ENCODE measurements at places on chromosomes 5 and 9.

DNA sequence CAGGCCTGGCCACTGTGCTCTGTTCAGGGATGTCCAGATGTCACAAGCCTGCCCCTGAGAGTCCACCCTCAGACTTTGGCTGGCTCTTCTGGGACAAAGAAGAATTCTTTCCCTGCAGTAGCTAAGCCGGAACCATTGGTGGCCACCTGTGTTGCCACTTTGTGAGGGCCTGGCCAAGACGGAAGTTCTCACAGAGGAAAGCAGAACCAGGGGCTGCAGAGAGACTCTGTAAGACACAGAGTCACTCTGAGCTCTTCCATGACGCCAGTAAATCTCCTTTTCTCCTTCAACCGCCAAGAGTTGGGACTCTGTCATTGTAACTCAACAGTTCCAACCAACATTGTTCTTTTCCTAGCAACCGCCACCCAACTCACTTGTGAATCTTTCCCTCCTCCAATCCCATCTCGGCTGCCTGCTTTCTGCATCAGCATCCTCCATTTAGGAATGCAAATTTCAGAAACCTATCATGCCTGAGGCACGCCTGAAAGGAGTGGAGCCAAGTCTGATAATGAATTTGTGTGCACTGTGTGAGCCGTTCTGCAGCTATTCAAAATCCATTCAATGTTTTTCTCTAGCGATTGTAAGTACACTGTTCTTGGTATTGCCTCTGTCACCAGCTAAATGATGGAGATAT is 37.8 kb upstream of the ATP6V1G1 start:
- DNase-seq, result no peak

GRCh38 chr5:7882926-7883325 is 14.0 kb downstream of the MTRR start:
- no peak for DNase-seq

GRCh38 chr5:25285136-25285535 is 640.4 kb upstream of the CDH10 start:
- no peak for DNase-seq

GRCh38 chr5:149504677-149505076 is 46.6 kb downstream of the CSNK1A1 start:
- DNase-seq, result no peak

DNA sequence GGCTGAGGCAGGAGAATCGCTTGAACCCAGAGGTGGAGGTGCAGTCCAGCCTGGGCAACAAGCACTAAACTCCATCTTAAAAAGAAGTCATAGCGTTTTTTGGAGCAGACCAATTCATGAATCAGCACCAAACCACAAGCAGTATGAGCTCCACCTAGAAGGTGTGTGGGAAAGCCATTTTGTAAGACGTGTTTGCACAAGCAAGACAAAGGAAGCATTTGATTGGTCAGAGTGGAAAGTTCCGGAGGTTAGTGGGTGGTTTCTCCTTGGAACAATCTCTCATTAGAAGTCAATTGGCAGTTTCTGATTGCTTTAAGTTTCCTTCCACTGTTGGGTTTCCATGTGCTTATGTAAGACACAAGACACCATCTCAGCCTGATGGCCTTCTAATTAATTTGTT is 5.0 kb downstream of the SRD5A1 start:
- DNase-seq, result no peak

DNA sequence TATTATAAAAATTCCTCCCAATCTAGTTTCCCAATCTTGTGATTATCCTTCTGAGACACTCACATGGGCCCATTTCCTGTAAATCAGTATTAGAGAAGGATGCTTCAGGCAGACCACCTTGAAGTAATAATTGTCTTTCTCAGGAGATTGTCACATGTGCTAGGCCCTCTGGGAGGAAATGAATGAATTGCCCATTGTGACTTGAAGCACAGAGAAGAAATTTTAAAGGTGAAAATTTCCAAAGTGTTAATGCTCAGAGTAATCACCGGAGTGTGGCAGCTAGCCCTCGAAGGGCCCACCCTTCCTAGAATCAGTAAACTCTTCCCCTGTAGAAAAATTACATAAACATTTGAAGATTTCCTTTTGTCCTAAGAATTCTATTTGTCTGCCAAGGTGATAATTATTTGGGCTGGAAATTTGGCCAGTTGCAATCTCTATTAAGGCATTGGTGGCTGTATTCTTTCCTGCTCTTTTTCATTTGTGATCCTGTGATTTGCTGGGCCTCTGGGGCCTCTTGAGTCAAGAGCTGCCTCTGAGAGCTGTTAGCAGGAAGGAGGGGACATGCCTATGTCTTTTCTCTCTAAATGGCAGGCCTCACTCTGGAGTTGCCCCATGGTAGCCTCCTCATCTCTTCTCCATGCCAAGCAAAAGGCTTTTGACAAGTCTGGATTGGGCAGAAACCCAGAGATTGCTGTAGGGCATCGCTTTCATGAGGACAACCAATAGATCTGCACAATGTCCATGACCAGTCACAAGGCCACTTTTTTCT is 371.5 kb upstream of the ACTBL2 start:
- no peak for DNase-seq

- DNase-seq, result no peak
These were observed 2177.9 kb upstream of the C9orf72 start for GRCh38 chr9:29751226-29751625.

DNA sequence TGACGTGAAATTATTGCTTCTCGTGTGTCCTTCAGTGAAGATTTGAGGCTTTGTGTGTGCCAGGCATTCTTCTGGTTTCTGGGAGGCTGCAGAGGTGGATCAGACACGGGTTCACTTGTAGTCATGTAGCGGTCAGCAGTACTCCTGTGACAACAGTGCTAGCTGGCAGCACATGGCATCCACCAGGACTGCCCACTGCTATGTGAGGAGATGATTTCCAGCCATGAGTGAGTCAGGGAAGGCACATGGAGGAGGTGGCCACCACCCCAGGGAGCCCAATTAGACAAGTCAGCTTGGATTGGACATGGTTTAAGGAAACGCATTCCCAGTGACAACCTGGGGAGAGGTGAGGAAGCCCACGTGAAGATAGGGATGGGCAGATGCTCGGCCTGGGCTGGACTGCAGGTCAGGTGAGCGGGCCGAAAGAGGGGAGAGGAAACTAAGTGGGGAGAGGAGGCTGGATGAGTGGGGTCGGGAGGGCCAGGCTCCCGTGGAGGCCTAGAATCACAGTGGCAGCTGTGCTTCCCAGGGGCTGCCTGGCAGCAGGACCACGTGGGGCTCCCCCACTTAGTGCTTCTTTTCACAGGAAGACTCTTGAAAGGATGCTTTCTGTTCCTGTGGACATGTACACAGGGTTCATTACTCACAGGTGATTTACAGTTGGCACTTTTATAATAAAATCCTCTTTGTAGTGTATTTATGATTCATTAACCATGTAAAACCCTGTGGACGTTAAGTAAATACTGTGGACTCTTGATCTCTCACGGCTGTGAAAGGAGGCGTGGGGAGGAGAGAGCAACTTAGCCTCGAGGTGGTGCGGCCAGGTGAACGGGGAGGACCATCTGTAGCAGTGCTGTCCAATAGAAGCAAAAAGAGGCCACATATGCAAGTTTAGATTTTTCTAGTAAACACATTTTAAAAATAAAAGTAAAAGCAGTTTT is 80.0 kb upstream of the OTULINL start:
- no peak for DNase-seq

- DNase-seq, result no peak
These were observed 232.3 kb upstream of the ELL2 start for GRCh38 chr5:96193946-96194345.

GRCh38 chr5:141272906-141273305 is 27.7 kb downstream of the PCDHB15 start:
- DNase-seq, result no peak

GRCh38 chr9:126833710-126834345 is 26.6 kb upstream of the ZBTB34 start:
- no peak for DNase-seq

DNA sequence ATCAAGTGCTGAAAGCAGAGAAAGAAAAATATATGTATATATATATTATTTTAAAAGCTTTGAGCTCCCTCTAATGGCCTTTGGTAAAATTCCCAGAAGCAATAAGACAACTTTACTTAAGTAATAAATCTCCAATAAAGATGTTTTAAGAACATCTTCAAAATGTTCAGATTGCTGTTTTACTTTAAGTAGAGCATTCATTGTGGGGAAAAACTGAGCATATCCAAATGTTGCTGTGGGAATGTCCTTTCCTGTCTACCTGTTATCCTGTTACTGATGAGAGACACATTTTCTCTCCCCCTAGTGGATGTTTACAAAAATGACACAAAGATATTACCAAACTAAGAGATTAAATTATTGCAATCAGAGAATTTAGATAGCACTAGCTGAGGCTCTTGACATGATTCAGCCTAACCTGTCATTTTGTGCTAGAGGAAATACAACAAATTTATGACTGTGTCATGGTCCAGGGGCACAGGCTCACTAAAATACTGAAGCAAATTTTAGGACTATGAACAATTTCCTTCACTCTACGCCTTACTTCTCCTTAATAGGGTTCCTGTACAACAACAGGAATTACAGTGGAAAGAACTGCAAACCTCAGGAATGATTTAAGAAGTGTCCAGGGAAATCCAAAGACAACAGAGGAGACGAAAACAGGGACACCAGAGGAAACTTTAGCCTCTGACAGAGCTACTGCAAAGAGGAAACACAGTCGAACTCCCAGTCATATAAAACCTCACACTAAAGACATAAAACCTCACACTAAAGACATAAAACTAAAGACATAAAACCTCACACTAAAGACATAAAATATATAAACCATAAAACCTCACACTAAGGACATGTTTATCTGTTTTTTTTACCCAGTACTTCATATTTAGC is 24.3 kb upstream of the PRRC1 start:
- DNase-seq, result no peak

DNA sequence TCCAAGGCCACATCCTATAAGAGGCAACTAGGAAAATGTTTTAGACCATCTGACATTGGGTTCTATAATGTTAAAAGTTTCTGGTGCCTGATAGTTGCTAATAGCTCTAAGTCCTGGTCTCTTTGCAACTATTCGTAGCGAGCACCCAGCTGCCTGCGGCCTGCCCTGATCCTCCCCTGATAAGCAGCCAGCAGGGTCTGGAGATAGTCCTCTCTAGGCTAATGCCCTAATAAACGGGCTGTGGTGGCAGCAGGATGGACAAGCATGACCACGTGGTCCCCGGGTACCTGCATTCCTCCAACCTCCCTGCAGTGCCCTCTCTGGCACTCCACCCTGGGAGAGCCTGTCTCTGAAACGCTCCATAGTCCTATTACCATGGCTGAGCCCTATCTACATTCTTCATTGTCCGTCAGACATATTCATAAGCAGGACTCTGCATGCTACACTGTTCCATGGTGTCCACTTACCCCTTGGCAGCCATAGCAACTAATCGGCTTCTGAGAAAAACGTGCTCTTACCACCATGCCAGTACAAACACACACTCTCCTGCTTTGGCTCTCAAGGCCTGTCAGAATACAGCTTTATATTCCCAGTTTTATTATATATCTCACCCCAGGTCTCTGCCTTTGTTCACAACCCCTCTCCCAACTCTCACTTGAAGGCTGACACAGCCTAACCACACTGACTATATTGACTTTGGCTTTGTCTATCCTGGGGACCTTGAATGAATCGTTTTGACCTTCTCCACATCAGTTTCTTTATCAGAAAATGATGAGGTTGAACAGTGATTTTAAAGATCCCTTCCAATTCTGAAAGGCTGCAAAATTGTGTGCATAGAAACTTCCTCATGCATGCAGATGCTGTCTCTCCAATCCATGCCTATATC is 49.9 kb upstream of the DAPK1 start:
- DNase-seq, result no peak

DNA sequence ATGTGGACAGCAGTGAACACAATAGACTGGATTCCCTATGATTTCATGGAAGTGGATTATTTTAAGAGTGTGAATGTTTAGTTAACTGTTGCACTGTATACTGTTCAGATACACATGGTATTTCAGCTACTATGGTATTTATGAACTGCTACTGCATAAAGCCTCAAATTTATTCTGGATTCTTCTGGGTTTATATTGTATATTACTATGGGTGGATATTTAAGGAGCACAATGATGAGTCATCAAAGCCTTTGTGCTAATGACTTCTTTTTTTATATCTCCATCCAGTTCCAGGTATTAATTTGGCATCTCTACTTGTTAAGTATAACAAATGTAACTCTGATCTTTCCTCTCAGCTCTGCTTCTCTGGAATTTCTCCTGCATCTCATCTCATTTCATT is 6.8 kb downstream of the KDM4C start:
- DNase-seq, result no peak

DNA sequence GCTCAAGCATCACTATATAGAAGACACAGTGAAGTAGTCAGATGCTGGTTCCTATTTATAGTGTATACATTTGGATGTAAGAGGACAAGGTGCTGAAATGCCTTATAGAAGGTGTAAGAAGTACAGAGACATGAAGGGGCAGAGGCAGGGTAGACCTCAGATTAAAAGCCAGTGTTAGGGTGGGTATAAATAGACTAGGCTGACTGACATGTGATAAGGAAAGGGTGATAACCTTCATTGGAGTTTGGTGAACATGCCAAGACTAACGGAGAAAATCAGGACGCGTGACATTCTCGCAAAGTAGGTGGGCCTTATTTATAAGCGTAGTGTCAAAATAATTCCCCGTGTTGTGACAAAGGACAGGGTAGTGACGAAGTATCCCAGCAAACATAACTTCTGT is 59.1 kb upstream of the HRH2 start:
- no peak for DNase-seq

- DNase-seq, result no peak
These were observed 9.0 kb downstream of the OR2S2 start for GRCh38 chr9:35948901-35949318.

DNA sequence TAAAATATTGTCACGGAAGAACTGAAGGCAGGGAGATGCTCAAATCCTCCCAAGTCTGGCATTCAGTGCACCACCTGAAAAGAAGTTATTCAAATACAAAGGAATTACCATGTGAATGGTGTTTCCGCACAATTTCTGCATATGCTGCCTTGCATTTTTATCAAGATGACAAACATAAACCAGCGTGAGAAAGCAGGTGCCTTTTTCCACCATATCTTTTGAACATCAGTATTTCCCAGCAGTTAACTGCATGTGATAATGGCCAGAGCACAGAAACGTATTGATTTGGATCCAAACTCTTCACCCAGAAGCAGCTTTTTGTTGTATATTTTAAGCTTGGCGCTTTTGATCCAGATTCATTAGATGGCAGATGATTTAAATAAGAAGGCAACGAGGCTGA is 808.0 kb downstream of the TLE1 start:
- DNase-seq, result no peak

- DNase-seq, result no peak
These were observed 56.4 kb upstream of the LIFR start for GRCh38 chr5:38612851-38613250.

- DNase-seq, result no peak
These were observed 5.9 kb downstream of the DPYSL3 start for GRCh38 chr5:147504011-147504410.

DNA sequence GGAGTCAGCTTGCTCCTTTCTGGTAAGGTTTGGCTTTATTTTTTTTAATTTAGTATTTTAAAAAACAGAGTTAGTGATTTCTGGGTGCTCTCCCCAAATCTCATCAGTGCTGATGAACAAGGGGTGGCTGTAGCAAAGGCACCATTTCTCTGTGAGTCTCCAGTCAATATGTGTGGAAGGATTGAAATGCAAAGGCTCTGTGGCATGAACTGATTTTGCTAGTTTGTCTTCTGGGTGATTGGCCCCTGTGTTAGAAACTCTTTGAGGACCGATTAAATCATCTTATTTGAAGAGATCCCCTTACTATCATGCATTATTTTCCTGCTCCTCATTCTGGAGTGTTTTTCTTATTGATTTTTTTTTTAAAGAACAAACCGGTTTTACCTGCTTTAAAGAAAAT is 596 bp downstream of the TEK start:
- no peak for DNase-seq

GRCh38 chr9:92735636-92736562 is 28.7 kb downstream of the BICD2 start:
- DNase-seq, result no peak

- DNase-seq, result no peak
These were observed 19.8 kb downstream of the C5orf22 start for GRCh38 chr5:31551878-31552277.

Measured in T-helper 17 cell (primary cell).